ENCODE measurements at places on chromosomes 5 and 9.

DNA sequence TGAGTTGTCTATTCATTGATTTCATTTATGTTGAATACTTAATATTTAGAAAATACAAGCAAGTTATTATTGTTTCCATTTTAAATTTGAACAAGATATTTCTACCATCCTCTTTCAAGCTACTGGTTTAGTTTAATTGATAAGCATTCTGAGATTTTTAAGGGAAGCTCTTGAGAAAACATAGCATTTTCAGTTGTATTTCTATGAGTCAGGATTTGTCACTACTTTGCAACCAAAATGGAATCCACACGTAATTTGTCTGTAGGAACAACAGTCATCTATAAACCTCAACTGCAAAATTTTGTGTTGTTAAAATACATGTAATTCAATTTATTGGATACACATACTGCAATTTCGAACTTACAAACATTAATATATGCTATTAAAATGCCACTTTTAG lies 74.0 kb downstream of the PRR16 start:
- DNase-seq, result no peak

DNA sequence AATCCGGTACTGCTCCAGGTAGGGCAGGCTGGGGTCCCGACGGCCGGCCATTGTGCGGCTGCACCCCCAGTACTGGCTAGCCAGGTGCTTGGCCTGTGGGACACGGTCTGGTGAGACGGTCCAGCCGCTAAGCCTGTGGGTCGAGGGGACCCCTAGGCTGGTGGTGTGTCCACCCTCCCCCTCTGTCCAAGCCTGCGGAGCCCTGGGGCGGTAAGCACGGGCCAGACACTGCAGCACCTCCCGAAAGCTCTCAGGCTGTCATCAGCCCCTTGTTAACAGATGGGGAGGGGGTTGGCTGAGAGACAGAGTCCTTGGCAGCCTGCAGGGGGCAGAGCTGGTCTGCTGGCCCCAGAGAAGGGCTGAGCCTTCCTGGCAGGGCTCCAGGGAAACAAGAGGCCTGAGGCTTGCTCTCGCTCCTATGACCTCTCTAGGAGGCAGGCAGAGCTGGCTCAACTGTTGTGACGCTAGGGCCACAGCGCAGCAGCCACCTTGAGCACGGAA lies 11.8 kb upstream of the MRNIP start:
- DNase-seq, result no peak

DNA sequence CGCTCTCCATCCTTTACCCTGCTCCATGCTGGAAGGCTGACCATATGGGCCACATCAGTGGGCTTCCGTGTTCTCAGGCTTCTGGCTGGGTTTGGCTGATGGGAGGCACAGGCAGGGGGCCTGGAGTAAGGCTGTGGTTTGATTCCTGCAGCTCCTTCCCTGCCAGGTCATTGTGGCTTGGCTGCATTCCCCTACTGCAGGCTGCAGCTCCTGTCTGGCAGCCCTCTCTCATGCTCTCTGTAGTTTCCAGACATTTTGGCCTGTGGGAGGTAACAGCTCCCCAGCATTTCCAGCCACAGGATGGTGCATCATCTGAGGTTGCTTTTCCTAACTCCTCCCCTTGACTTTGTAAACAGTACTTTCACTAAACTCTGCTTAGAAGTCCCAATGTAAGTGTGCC lies 102.0 kb upstream of the PTPN3 start:
- peak; percentile 55 for DNase-seq

GRCh38 chr5:31887556-31887955 lies 248.6 kb downstream of the PDZD2 start:
- no peak for DNase-seq

- no peak for DNase-seq
These were observed 336.3 kb downstream of the RASEF start for GRCh38 chr9:82726424-82727276.

GRCh38 chr9:95831810-95832209 lies 43.7 kb upstream of the ERCC6L2 start:
- no peak for DNase-seq

GRCh38 chr5:171952021-171952420 lies 54.4 kb downstream of the FBXW11 start:
- DNase-seq, result no peak

DNA sequence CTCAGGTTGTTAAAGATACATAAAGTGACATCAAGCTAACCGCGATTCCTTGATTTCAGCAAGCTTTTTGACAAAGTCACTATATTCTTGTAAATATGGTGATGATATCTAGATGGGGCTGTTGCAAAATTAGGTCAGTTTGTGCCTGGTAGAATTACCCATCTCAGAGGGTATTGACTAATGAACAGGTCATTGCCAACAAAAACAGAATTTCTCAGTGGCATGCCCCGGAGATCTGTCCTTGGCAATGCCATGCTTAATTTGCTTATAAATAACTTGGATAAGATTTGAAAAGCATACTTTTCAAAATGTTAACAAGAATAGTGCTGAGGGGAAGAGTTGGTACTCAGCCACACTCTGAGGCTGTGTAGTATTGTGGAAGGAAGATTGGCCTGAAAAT lies 783.3 kb upstream of the SEMA6A start:
- DNase-seq, result no peak

DNA sequence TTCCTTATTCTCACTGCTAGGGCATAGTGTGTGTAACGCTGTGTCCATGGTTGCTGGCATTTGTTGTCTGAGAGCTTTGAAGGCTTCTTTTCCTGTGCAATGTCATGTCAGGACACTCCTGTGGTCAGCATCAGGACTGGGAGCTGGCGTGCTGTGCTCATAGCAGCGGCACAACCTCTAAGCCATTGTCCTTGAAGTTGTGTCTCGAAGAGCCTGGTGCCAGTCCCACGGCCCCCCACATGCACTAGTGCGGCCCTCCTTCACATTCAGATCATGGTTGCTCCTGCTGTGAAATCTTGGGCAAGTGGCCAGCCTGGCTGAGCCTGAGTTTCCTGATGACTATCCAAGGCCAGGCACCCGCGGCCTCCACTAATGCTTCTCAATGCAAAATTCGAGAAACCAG lies 32.4 kb downstream of the PDZD2 start:
- DNase-seq, result no peak

All from AG04450 (cell line).